Renal cortex interstitium (tissue), 15 donors: ENCODE measurements at places on chromosomes 7 and 10. TPM values are rescaled to one million over a fixed set of nuclear protein-coding genes. Genes with fewer than 3 reads are reported as not detected.

The COL17A1 gene
- polyA plus RNA-seq: 1.3 TPM

The TFEC gene
- 37.6 TPM for polyA plus RNA-seq

The RAB19 gene
- 2.2 TPM for polyA plus RNA-seq

The VGF gene
- 0.08 TPM for polyA plus RNA-seq

The MKX gene
- 0.09 TPM for polyA plus RNA-seq

The CC2D2B gene
- polyA plus RNA-seq: 2.4 TPM

The KMT2C gene
- polyA plus RNA-seq: 42.5 TPM

The SPDYE2 gene
- 5.6 TPM for polyA plus RNA-seq

The EBLN1 gene
- polyA plus RNA-seq: not detected

The ACTL6B gene
- not detected for polyA plus RNA-seq

The AKR1C4 gene
- polyA plus RNA-seq: 0.10 TPM

The ABCB1 gene
- polyA plus RNA-seq: 22.4 TPM

The TIMM23B gene
- polyA plus RNA-seq: 13.0 TPM

The UNC5B gene
- 50.9 TPM for polyA plus RNA-seq

The TET1 gene
- 11.1 TPM for polyA plus RNA-seq

The FAM180A gene
- not detected for polyA plus RNA-seq

The DKK1 gene
- polyA plus RNA-seq: 42.8 TPM

The AZGP1 gene
- 61.6 TPM for polyA plus RNA-seq

The C10orf67 gene
- polyA plus RNA-seq: 2.0 TPM

The HOXA1 gene
- polyA plus RNA-seq: 3.4 TPM

The WDR86 gene
- polyA plus RNA-seq: 39.1 TPM

The EVX1 gene
- 0.09 TPM for polyA plus RNA-seq

The CLIP2 gene
- 19.6 TPM for polyA plus RNA-seq

The PPP1R9A gene
- 32.7 TPM for polyA plus RNA-seq

The CYP2E1 gene
- polyA plus RNA-seq: 2.3 TPM

The OIT3 gene
- 2.8 TPM for polyA plus RNA-seq

The AKR1D1 gene
- polyA plus RNA-seq: 0.13 TPM

The ARHGAP19 gene
- 42.6 TPM for polyA plus RNA-seq

The PPP3CB gene
- polyA plus RNA-seq: 66.2 TPM

The SLC18A2 gene
- polyA plus RNA-seq: 0.62 TPM

The NEUROD6 gene
- 0.14 TPM for polyA plus RNA-seq

The ACTR3C gene
- polyA plus RNA-seq: 9.5 TPM

The SFXN3 gene
- polyA plus RNA-seq: 36.1 TPM

The NUTM2E gene
- 0.59 TPM for polyA plus RNA-seq

The CAMK1D gene
- polyA plus RNA-seq: 10.8 TPM

The C7orf33 gene
- polyA plus RNA-seq: not detected

The SPDYE2B gene
- polyA plus RNA-seq: 0.84 TPM

The MET gene
- 55.2 TPM for polyA plus RNA-seq
